ENCODE measurements at places on chromosomes 3 and 15. TPM values are rescaled to one million over a fixed set of nuclear protein-coding genes. Genes with fewer than 3 reads are reported as not detected.

PROS1 gene
- total RNA-seq: 416 TPM

GOLGA8H gene
- 1.1 TPM for total RNA-seq

GOLGA6A gene
- not detected for total RNA-seq

CLDN18 gene
- not detected for total RNA-seq

CHCHD6 gene
- 46.5 TPM for total RNA-seq

ST8SIA2 gene
- not detected for total RNA-seq

WDR93 gene
- total RNA-seq: not detected

CHRD gene
- total RNA-seq: 29.7 TPM

SV2B gene
- 8.3 TPM for total RNA-seq

CEMIP gene
- not detected for total RNA-seq
